Right renal cortex interstitium (tissue), 3 donors: ENCODE measurements at places on chromosomes 7 and 10.

DNA sequence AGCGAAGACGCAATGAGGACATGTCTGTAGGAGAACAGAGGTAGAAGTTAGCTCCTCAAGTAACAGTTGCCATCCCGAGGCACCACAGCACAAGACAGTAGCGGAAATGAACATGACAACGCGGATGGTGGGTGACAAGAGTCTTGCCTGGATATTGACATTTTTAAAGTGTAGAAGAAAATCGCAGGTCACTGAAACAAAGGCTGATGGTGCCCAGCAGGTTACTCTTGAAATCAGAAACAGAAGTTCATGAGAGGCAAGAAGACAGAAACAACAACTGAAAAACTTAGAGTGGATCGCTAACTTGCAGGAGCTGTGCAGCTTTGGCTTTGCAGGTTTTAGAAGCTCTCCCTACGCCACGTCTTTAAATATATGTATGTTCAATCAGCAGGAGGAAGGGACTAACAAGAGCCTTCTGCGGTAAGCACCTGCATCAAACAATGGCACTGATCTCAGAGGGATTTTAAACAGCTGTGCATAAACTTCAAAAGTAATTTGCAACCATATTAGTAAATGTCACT lies 1.8 kb downstream of the PRKCQ start:
- no peak for DNase-seq

DNA sequence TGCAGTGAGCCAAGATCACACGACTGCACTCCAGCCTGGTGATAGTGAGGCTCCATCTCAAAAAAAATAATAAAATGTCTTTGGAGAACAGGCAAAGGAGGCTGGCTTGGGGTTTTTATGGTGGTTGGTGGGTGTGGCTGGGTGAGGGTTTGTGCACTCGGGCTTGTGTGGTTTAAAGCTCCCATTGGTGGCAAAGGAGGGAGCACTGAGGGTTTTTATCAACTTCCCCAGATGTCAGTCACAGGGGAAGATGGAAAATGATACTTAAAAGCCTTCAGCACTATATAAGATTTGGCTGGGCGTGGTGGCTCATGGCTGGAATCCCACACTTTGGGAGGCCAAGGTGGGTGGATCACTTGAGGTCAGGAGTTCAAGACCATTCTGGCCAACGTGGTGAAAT lies 16.3 kb upstream of the RNF216 start:
- no peak for DNase-seq

- no peak for DNase-seq
Observed at GRCh38 chr10:28496017-28496416, 36.9 kb upstream of the WAC start.

GRCh38 chr10:2047679-2048078 lies 310.4 kb upstream of the ADARB2 start:
- DNase-seq = no peak

DNA sequence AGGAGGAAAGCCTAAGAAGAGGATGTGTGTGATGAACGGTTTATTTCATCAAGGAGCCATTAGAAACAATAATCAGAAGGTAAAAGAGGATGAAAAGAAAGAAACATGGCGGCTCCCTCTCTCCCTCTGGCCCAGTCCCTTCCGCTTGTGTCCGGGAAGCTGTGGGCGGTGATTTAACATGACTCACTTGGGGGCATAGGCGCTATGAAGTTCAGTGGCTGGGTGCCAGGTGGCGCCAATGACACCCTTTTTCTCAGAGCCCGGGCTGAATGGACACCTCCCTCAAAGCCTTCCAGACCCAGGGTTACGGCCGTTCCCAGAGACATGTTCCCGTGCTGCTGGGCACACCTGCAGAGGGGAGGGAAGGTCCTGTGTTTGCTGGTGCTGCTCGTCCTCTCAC lies 244.0 kb downstream of the SKAP2 start:
- DNase-seq = no peak

GRCh38 chr10:50604049-50604640 lies 19.6 kb downstream of the SGMS1 start:
- DNase-seq = no peak

DNA sequence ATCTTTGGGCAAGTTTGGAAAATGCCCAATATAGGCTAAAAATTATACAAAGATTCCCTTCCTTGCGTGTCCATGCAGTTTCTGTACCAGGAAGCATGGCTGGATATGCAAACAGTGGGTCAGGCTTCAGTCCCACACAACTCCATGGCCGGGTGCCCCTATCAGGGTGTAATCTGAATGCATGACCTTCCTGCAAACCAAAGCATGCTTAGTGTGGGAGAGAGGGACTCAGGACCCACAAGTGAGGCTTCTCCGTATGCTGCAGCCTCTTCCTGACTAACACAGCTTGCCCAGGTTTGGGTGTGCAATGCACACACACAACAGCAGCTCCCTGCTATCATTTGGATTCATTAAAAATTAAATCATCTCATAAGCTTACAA lies 8.5 kb downstream of the AKR1B10 start:
- DNase-seq = no peak

- no peak for DNase-seq
Observed at GRCh38 chr7:128270826-128271272, 29.8 kb downstream of the LEP start.
